ENCODE measurements at places on chromosomes 5 and 9.

GRCh38 chr9:97905228-97905627, 17.1 kb downstream of the TRMO start:
- no peak for DNase-seq

- DNase-seq = no peak
Measured at GRCh38 chr9:127209948-127210640, 54.5 kb upstream of the GARNL3 start.

GRCh38 chr9:107138261-107138992, 144.7 kb upstream of the RAD23B start:
- no peak for DNase-seq

DNA sequence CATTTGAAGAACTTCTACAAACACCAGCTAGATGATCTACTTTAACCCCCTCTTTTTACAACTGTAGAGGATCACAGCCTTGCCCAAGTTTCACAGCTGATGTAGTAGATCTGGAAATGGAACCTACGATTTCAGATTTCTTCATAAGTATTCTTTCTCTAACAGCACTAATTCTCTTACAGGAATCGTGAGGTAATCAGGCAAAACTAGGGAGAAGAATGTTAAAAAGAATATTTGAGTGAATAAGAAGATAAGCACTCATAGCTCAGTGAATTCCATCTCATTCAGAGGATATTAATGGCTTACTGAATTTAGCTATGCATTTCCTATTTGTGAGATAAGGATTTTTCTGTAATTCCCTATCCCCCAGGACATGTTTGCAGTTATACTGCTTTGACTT, 42.1 kb downstream of the NADK2 start:
- DNase-seq = no peak

DNA sequence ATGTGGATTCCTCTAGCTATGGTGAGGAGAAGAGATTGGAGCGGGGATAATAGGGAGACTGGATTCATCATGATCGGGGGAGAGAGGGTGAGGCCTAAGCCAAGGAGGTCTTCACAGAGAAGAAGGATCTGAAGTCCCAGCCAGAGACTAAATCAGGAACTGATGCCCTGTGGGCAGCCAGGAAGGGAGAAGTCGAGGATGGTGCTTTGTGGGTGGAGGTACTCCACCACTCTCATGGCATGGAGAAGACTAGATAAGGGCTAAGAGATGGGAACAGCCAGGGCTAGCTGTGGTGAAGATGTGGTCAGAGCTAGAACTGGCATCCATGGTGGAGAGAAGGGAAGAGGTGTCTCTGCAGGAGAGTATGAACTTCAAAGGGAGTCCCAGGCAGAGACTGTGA, 3.0 kb upstream of the RGS14 start:
- DNase-seq = no peak
